B cell (primary cell): ENCODE measurements at places on chromosomes 4 and X. TPM values are rescaled to one million over a fixed set of nuclear protein-coding genes. Genes with fewer than 3 reads are reported as not detected.

The ENOX2 gene
- 18.8 and 21.8 TPM in 2 replicates for total RNA-seq

The GATB gene
- 19.2 and 22.7 TPM in 2 replicates for total RNA-seq

The ADGRG2 gene
- total RNA-seq = not detected in 2 replicates

The IGSF1 gene
- not detected in 2 replicates for total RNA-seq

DNA sequence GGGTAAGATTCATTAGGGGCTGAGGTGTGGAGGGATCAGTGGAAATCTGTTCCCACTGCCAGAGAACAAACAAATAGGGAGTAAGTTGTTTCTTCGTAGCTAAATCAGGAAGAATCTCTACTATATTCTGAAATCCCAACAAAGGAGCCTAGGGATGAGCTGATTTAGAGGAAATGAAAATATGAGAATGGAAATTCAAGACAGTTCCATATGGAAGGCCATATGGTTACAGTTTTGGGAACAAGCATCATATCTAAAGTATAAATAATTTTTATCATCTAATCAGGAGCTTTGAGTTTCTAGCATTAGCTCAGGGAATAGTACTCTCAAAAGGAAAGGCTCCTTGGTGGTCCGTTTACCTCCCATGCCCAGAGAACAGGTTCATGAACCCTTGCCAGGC is 218.2 kb downstream of the AASDH start:
- DNase-seq = no peak

The HPGDS gene
- total RNA-seq = not detected in 2 replicates

The SEL1L3 gene
- 280 and 291 TPM in 2 replicates for total RNA-seq

GRCh38 chr4:30763321-30763727 is 43.2 kb downstream of the PCDH7 start:
- no peak for DNase-seq

The KIT gene
- not detected in 2 replicates for total RNA-seq

- no peak for DNase-seq
These were observed 570.7 kb downstream of the BCOR start for GRCh38 chrX:39527025-39527424.

DNA sequence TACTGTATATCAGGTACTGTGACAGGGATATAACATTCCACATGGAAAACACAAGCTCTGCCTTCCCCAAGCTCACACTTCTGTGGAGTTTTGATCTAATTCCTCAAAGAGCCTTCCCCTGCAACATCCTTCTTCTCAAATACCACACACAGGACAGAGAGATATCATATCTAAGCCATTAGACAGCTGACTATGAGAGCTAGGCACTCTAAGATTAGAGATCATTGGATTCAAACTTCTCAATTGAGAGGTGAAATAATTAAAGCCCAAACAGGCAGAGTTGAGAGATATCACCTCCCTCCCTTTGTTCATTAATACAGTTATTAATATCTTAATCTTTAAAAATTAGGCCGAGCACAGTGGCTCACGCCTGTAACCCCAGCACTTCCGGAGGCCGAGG is 25.0 kb downstream of the TEC start:
- no peak for DNase-seq

GRCh38 chr4:44210750-44211149 is 237.9 kb downstream of the KCTD8 start:
- no peak for DNase-seq

DNA sequence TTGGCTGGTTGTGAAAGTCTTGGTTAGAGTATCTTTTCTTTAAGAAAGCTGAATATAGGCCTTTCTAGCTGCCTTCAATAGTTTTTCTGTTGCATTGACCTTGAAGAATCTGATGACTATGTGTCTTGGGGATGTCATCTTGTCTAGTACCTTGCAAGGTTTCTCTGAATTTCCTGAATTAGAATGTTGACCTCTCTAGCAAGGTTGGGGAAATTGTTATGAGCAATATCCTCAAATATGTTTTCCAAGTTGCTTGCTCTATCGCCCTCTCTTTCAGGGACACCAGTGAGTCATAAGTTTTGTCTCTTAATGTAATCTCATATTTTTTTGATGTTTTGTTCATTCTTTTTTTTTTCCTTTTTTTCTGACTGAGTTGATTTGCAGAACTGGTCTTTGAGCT is 194.7 kb downstream of the RAB28 start:
- no peak for DNase-seq

DNA sequence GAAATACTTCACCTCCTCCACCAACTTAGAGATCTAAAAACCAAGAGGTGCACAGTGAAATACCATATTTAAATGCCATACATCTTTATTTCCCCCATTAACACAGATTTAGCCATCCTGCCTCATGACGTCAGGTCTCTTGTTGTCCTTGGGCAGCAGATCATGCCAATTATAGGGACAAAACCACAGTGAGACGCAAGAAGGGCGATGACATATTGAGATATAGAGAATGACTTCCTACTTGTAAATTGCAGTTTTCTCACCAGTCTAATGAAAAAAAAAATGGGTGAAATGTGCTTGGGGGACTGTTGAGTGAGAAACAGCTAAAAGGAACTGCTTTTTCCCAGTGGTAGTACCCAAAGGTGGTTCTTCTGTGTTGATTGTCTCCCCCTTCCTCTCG is 24.3 kb downstream of the RS1 start:
- no peak for DNase-seq

- DNase-seq = no peak
These were observed 220.3 kb upstream of the GIMD1 start for GRCh38 chr4:106588891-106589290.

GRCh38 chr4:158282252-158282651 is 72.0 kb downstream of the TMEM144 start:
- DNase-seq = no peak

The USP17L29 gene
- total RNA-seq = not detected in 2 replicates

- DNase-seq = no peak
These were observed 7.3 kb upstream of the CLDN2 start for GRCh38 chrX:106912864-106913263.
